ENCODE measurements at places on chromosomes 3 and 15.

GRCh38 chr15:38297623-38298388 lies 45.2 kb downstream of the SPRED1 start:
- DNase-seq: no peak

- DNase-seq: no peak
These were observed 113.1 kb upstream of the ABHD17C start for GRCh38 chr15:80581976-80582375.

DNA sequence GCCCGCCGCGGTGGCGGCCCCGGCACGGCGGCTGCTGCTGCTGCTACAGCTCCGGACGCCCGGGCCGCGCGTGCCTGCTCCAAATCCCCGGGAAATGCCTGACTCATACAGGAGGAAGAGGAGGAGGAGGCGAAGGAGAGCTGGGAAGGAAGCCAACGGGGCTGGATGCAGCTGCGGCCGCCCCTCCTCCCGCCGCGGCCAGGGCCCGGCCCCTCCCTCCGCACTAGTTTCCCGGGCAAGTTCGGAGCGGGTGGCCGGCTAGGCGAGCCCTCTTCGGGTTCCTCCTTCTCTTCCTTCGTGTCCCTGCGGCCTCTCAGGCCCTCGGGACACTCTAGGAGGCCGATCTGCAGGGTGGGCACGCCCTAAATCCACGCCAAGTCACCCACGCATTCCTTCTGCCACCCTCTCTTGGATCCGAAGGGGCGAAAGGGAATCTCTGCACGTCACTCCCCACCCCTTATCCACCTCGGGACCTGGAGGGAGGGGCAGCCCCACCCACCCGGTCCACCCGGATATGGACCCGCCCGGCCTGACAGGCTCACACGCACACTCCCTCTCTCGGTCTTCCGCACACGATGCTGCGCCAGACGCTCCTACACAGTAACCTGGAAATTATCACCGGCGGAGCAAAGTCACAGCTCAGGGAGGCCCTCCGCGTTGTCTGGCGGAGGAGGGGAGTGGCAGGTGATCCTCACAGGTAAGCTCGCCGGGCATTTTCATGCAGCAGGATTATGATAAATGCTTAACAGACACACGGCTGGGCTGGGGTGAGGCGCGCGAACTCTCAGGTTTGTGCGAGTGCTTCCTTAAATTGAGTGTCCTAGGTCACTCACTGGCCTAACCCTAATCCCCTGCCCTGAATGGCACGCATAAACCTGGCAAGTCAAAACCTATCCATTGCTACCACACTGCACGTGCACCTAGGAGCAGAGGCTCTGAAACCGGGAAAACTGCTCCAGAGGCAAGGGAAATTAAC lies at the start of the genes OSBPL10 and ZNF860:
Gene OSBPL10, minus strand, starts transcription at position 57 of the 976 bp plus-strand sequence. CDS start 83 bp downstream, outside the sequence.
Gene ZNF860, plus strand, starts transcription at position 545 of the 976 bp plus-strand sequence. CDS start 7,330 bp downstream, outside the sequence.
- peak; percentile 30 for DNase-seq

- DNase-seq: no peak
These were observed 27.0 kb downstream of the KIF7 start for GRCh38 chr15:89628301-89628700.

All from memory B cell (primary cell).